Upper lobe of right lung (tissue), 1 donor: ENCODE measurements at places on chromosomes 13 and 19. TPM values are rescaled to one million over a fixed set of nuclear protein-coding genes. Genes with fewer than 3 reads are reported as not detected.
A peak's percentile ranks its signal among the peaks of the same experiment; 100 is the strongest.

Gene METTL21C
- total RNA-seq: not detected

Gene KLK10
- total RNA-seq: 4.7 TPM

Gene TMEM143
- 10.7 TPM for total RNA-seq

Gene UBL5
- total RNA-seq: 220 TPM

Gene COL5A3
- total RNA-seq: 9.6 TPM

Gene SIGLEC8
- 2.1 TPM for total RNA-seq

Gene RAB8A
- 101 TPM for total RNA-seq

Gene GRIK5
- total RNA-seq: 0.29 TPM

- no peaks in the 10 kb centered on the region for H3K27me3 ChIP-seq
- no peak for DNase-seq
- no peak overlapping the region for H3K27ac ChIP-seq
Measured at GRCh38 chr13:83601539-83601938, 280.7 kb downstream of the SLITRK1 start.

DNA sequence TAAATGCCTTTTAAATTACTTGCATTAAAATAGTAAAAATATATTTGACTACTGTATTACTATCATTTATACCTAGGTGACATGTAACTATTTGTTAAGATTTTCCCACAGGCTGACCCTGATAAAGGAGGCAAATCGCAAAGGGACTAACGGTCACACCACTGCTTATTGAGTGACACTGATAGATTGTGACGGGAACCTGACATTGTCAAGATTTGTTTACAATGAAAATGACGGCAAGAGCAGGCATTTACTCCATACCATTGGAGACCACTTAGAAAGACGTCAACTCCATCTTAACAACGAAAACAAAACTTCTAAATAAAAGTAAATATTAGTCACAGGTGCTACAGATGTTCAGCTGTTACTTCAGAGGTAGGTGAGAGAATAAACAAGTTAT, 289.0 kb downstream of the DACH1 start:
- H3K36me3 ChIP-seq: no peaks in the 10 kb centered on the region
- H3K4me3 ChIP-seq: no peak overlapping the region
- DNase-seq: no peak
- no peak overlapping the region for H3K27ac ChIP-seq
- no peaks in the 10 kb centered on the region for H3K27me3 ChIP-seq

- H3K36me3 ChIP-seq: no peaks in the 10 kb centered on the region
- no peak overlapping the region for H3K4me3 ChIP-seq
- no peaks in the 10 kb centered on the region for H3K27me3 ChIP-seq
- no peak for DNase-seq
- H3K27ac ChIP-seq: no peak overlapping the region
Measured at GRCh38 chr13:74839656-74840055, 642.3 kb downstream of the TBC1D4 start.

- DNase-seq: no peak
- no peak overlapping the region for H3K27ac ChIP-seq
- H3K4me1 ChIP-seq: peaks cover 18% of the 10 kb centered on the region
- no peak overlapping the region for H3K4me3 ChIP-seq
- H3K36me3 ChIP-seq: peaks cover 35% of the 10 kb centered on the region
Measured at GRCh38 chr19:35760711-35761349, 2.9 kb downstream of the PROSER3 start.

DNA sequence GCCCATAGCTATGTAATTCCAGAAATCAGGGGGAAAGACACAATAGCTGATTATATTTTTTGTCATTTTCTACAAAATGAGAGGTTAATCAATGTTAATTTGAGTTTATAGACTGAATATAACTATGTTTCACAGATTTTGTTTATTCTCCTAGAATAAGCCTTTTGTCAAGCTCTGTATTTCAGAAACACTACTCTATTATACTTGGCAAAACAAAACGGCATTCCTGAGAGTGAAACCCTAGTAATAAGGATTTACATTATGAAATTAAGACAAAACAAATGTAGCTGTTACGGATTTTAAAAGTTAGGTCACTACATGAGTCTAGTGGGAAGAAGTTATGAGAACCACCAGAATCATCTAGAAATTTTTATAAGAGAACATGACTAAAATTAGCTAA, 334.2 kb downstream of the KLF12 start:
- no peak overlapping the region for H3K4me3 ChIP-seq
- H3K4me1 ChIP-seq: no peaks in the 10 kb centered on the region
- DNase-seq: no peak
- no peak overlapping the region for H3K27ac ChIP-seq
- H3K27me3 ChIP-seq: no peaks in the 10 kb centered on the region

DNA sequence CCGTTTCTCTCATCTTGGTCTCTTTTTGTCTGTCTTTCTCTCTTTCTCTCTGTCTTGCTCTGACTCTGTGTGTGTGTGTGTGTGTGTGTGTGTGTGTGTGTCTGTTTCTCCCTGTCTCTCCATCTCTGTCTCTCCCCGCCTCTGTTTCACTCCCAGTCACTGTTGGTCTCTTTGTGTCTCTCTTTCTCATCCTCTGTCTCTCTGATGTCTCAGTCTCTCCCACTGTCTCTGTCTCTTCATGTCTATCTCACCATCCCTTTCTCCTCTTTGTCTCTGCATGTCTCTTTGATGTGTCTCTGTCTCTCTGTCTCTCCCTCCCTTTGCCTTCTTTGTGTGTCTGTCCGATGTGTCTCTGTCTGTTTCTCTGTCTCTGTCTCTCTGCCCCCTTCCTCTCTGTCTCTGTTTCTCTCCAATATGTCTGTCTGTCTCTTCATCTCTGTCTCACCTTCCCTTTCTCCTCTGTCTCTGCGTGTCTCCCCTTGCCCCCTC, 2.5 kb downstream of the NFIC start:
- DNase-seq: no peak
- H3K27ac ChIP-seq: peak overlapping the region; percentile 93
- peaks cover 33% of the 10 kb centered on the region for H3K4me1 ChIP-seq
- H3K27me3 ChIP-seq: no peaks in the 10 kb centered on the region

DNA sequence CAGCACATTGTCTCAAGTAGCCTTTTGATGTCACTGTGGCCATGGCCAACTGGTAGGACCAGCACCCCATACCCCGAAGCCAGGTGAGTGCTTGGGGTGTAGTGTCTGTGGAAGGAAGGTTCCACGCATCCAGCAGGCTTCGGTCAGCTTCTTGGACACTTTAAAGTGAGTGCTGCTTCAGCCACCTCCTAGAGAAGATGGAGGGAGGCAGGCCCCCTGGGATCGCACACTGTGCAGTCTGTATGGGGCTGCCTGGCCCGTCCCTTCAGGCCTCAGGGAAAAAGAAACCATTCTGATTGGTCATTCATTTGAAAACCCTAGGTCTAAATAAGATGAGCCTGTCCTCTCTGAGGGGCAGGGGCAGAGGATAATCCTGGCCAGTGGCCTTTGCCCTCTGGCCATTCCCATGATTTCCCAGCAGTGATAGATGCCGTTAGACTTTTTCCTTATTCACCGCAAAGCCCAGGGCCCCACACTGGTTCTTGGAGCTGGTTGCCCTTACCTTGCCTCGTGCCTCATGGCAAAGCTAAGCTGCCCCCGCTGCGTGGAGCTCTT, 30.7 kb downstream of the GATAD2A start:
- peaks cover 3% of the 10 kb centered on the region for H3K36me3 ChIP-seq
- H3K4me1 ChIP-seq: peaks cover 12% of the 10 kb centered on the region
- H3K27me3 ChIP-seq: no peaks in the 10 kb centered on the region
- H3K27ac ChIP-seq: no peak overlapping the region
- DNase-seq: no peak

DNA sequence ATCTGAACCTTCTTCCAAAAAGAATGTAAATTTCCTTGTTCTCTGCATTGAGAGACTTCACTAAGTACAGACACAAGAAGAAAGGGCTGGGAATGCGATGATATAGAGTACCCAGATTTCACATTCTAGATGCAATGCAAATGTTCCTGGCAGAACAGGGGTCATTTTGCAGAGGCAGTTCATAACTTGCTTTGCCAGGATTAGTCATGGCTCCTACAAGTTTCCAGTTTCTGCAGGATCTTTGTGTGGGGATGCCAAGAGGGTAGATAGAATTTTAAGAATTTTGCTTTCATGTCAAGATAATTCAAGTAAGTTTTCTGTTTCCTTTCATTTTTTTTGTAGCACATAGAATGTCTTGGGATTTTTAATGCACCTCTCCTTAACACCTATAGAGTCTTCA, 181.2 kb downstream of the FGF9 start:
- no peaks in the 10 kb centered on the region for H3K36me3 ChIP-seq
- no peak for DNase-seq
- H3K27me3 ChIP-seq: no peaks in the 10 kb centered on the region

DNA sequence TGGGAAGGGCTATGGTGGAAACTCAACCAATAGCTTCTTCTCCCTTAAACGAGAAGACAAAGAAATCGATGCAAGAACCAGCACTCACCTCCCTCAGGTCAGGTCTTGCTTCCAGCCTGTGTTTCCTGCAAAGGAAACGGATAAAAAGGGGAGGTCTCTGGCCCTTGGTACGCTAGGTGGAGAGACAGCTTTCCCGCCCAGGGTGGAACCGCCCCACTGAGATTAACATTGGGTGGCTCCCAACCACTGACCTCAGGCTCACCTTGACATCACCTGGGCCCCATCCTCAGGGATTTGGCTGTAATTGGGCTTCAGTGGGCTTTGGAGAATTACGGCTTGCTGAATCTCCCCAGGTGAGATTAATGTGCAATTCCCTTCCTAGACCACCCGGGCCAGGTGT, at the start of gene NLRP7:
Gene NLRP7, minus strand, starts transcription at position 150 of the 400 bp plus-strand sequence.
- H3K4me1 ChIP-seq: no peaks in the 10 kb centered on the region
- no peak within 1 kb of the TSS for H3K4me3 ChIP-seq
- DNase-seq: no peak
- no peaks in the 10 kb centered on the region for H3K36me3 ChIP-seq

GRCh38 chr13:34364633-34365032, 546.7 kb downstream of the RFC3 start:
- no peaks in the 10 kb centered on the region for H3K4me1 ChIP-seq
- no peak for DNase-seq
- no peak overlapping the region for H3K4me3 ChIP-seq
- no peaks in the 10 kb centered on the region for H3K36me3 ChIP-seq
- H3K27ac ChIP-seq: no peak overlapping the region
- H3K27me3 ChIP-seq: no peaks in the 10 kb centered on the region

DNA sequence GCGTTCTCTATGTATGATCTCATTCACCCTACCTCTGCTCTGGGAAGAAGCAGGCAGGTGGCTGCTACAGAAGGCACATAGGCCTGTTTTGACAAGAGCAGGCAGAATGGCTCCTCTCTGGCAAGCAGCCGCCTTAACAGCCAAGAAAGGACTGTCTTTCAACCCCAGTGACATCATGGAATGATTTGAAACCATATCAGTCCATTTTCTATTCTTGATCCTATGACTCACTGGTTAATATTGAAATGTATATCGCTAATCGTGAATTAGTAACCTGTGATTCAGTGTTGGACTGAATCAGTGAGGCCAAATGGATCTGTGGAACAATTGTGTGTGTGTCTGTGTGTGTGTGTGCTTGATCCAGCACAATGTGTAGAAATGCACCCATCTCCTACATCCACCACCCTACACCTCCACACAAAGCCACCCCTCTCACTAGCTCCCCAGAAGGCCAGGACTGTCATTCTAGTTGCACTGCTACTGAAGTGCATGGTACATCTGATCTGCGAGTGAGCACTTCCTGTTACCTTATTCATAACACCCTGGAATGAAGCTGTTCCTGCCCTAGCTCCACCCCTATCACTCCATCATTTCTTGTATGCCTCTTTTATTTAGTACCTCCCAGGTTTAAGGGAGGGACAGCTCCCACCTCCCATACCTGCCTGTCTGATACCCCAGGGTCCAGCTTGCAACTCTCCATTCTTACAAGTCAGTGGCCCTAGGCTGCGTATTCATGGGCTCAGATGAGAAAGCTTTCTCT, 460.0 kb downstream of the FOXO1 start:
- H3K27ac ChIP-seq: peak overlapping the region; percentile 32
- no peak overlapping the region for H3K4me3 ChIP-seq
- H3K4me1 ChIP-seq: peaks cover 3% of the 10 kb centered on the region
- no peak for DNase-seq
- H3K27me3 ChIP-seq: no peaks in the 10 kb centered on the region

DNA sequence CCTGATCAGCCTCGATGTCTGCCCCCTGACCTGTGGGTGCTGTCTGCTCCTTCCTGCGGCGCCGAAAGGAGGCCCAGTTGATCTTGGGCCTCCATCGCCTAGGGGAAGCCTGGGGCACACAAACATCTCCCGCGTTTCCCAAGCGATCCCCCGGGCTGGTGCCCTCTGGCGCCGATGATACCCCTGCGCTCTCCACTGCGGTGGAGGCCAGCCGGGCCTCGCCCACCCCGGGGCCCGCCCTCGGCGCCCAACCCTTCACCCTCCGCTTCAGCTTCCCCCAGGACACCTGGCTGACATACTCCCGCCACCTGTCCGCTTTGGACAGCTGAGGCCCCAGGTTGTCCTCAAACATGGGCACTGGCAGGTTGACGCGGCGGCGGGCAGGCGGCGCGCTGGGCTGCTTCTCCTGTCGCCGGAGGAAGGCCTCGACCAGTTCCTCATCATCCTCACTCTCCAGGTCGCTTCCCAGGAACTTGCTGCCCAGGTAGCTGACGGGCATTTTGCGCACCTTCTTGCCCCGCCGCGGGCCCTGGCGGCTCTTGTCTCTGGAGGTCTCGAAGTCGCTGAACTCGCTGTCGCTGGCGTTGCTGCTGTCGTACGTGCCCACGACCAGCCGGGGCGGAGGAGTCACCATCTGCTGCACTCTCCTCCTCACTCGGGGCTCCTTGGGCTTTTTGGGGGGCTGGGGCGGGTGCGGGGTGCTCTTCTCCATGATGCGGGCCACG, 1.3 kb downstream of the CCDC8 start:
- no peaks in the 10 kb centered on the region for H3K36me3 ChIP-seq
- H3K27me3 ChIP-seq: peaks cover 66% of the 10 kb centered on the region
- no peak for DNase-seq
- no peak overlapping the region for H3K27ac ChIP-seq

GRCh38 chr13:62065016-62065415, 649.4 kb upstream of the PCDH20 start:
- no peaks in the 10 kb centered on the region for H3K27me3 ChIP-seq
- no peak overlapping the region for H3K27ac ChIP-seq
- H3K4me1 ChIP-seq: no peaks in the 10 kb centered on the region
- H3K4me3 ChIP-seq: no peak overlapping the region
- DNase-seq: no peak

DNA sequence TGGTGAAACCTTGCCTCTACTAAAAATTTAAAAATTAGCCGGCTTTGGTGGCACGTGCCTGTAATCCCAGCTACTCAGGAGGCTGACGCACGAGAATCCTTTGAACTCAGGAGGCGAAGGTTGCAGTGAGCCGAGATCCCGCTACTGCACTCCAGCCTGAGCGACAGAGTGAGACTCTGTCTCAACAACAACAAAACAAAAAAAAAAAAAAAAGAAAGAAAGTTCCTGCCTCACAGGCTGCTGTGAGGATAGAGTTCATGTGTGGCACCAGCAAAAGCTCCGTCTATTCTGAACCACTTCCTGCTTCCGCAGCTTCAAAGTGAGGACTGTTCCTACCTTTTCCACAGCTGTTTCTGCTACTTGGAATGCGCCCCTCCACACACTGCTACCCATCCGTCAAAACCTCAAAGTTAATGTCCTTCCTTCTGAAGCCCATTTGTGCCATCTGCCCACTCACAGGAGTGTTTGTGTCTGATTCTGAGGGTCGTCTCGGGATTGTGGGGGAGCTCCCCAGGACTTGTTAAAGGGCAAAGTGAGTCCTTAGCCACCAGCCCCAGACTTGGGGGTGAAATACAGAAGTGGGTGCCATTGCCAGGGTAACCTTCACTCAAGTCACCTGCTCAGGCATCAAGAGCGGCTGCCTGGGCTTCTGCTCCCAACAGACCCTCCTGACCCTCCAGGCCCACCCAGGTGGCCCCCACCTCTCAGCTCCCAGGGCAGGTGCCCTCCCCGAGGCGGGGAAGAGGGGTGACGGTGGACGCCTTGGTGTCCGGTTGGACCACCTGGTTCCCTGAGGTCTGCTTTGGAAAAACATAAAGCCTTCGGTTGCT, 2.9 kb downstream of the MFSD12 start:
- no peak for DNase-seq
- H3K27me3 ChIP-seq: no peaks in the 10 kb centered on the region
- H3K36me3 ChIP-seq: no peaks in the 10 kb centered on the region
- peak overlapping the region; percentile 13 for H3K4me3 ChIP-seq
- peaks cover 22% of the 10 kb centered on the region for H3K4me1 ChIP-seq
- peak overlapping the region; percentile 55 for H3K27ac ChIP-seq
